ENCODE measurements at places on chromosomes 3 and 15.
A peak's percentile ranks its signal among the peaks of the same experiment; 100 is the strongest.

GRCh38 chr3:23073724-23074305, 129.3 kb upstream of the UBE2E2 start:
- DNase-seq = no peak

DNA sequence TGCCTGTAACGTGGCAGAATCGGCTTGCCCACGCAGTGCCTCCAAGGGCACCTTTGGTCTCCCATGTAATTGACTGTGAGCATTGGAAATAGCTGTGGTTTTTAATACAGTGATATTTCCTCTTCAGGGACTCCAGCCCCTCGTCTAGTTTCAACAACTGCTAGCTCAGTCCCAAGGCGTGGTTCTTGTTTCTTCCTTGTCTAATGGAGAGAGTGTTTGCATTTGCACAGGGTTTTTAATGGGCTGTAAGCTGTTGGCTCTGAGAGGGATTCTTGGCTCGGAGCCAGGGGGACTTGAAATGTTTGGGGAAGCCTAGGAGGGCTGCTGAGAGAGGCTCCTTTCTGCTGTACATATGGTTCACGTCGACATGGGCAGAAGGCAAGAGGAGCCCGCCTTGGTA, 86.2 kb downstream of the THSD4 start:
- DNase-seq = no peak

GRCh38 chr15:84752195-84752594, 3.8 kb downstream of the ZNF592 start:
- DNase-seq = no peak

- DNase-seq = no peak
Measured at GRCh38 chr3:15477951-15478639, 43.4 kb downstream of the COLQ start.

DNA sequence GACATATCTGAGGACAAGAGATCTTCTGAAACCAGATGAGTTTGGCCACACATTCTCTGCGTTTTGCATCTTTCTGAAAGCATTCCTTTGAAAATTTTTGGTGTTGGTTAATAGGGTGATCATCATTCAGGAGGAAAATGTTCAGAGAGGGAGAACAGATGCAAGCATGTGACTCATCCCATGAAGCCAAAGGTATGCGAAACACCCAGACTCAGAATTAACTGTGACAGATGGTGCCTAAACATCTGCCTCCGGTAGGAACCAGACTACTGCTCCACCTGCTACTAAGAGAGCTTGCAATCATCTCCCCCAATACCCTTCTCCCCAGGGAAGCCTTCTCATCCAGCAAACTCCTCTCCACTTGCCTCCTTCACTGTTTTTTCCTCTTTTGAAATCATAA, 46.2 kb downstream of the TRIM69 start:
- no peak for DNase-seq

- DNase-seq = no peak
Measured at GRCh38 chr3:127484601-127485388, 105.7 kb downstream of the TPRA1 start.

GRCh38 chr15:72058585-72058984, 59.4 kb downstream of the MYO9A start:
- no peak for DNase-seq

DNA sequence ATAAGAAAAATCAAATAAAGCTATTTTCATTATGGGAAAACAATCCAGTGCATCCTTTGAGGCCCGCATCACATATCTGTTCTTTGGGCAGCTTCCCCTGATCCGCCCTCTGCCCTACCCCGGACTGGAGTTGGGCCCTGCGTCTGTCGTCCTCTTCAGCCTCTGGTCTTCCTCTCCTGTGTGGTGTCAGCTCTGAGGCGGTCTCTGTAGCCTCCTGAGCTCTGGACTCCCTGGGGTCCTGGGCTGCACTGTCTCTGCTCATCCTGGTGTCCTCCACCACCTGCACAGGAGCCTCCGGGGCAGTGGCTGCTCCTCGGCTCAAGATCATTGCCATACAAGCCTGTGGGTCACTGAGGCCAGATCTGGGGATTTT, 7.4 kb upstream of the SNX22 start:
- DNase-seq = no peak

- DNase-seq = no peak
Measured at GRCh38 chr15:75693501-75694240, 19.0 kb downstream of the CSPG4 start.

DNA sequence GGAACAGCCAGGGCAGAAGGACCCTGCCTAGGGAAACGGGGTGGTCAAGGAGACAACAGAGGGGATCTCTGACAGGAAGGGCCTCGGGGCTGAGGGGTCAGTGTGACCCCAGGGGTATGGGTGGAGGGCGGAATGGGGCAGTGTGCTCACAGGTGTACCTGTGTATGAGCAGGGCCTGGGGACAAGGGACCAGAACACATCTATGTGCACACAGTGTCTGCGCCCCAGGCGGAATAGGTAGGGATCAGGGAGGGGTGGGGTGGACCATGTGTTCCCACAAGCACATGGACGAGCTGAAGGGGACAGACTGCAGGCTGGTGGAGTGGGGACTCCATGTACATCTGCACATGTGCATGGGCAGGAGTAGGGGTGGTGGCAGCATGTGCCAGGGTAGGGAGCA, 5.0 kb upstream of the TLR9 start:
- DNase-seq = no peak

GRCh38 chr15:52678468-52679231, 538 bp downstream of the ATOSA start:
- DNase-seq = peak; percentile 54

DNA sequence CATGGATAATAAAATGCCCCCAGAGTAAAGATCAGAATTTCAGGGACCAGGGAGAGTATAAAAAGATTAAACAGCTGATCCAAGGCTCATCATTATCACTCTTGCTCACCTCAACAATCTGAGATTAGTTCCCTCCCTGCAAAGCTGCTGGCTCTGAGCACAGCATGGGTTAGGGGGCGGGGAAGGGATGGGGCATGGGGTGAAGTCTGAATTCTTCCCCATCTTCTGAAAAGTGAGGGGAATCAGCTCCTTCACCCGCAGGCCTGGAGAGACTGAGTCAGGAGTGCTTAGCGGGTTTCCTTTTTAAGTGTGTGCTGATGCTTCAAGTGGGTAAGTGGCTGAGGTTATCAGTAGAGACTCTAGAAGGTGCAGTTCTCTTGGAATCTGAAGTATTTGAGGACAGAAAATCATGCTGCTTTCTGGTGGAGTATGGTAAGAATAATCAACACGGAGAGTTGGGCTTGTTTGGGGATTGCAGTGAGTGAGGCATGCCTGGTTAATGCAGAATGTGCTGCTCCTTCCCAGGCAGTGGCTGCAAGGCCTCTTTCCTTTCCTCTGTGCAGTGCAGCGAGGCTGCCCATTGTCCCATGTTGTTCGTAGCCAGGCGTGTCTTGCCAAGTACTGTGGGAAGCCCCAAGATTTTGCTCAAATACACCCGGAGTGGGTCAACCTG, 59.2 kb upstream of the TRAK1 start:
- DNase-seq = no peak

GRCh38 chr3:128709038-128709437, 16.9 kb upstream of the RAB7A start:
- no peak for DNase-seq

DNA sequence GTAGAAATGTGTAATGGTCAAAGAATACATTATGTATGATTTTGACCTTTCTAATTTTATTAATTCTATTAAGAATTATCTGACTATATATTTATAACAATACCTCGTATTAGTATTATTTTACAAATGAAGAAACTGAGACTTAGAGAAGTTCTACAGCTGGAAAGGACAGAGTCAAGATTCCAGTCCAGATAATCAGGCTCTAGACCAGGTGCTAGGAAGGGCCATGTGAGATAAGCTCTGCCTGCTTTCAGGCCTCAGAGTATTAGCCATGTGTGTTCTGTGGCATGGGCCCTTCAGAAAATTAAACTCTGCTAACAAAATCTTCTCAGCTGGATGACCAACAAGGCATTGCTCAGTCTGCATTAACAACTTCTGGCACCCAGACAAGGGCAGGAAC, 87.5 kb downstream of the CD200R1L start:
- DNase-seq = no peak

- no peak for DNase-seq
Measured at GRCh38 chr3:95319921-95320494, 1257.1 kb downstream of the NSUN3 start.

GRCh38 chr3:192042116-192042515, 581.2 kb downstream of the PYDC2 start:
- no peak for DNase-seq

DNA sequence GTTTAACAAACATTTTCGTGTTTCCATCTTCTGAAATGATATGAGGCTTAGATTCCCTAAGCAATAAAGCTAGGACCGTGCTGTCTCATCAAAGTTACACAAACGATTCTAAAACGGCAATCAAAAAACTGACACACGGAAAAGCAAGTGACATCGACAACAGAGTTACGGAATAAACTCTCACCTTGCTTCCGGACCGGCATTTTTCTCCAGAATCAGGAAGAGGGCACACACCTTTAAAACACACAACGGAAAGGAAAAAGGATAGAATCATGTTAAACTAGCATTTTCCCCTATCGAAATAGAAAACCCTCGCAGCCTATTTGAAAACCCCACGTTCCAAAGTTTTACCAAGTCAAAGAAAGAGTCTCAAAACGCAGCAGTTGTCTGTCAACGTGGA, 1.4 kb downstream of the DLG1 start:
- DNase-seq = no peak

DNA sequence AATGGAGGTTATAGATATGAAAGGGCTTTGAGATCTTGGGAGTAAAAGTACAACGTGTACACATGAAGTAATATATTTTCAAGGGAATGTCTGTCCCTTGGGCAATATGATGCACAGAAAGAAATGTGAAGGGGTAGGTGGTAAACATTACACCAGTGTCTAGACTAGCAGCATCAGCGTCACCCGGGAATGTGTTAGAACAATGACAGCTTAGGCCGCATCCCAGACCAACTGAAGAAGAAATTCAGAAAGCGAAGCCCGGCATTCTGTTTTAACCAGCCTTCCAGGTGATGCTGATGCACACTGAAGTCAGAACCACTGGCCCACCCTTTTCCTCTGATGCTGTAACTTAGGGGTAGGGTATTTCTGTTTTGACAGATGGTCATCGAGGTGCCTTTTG, 6.3 kb downstream of the INAFM2 start:
- DNase-seq = no peak

DNA sequence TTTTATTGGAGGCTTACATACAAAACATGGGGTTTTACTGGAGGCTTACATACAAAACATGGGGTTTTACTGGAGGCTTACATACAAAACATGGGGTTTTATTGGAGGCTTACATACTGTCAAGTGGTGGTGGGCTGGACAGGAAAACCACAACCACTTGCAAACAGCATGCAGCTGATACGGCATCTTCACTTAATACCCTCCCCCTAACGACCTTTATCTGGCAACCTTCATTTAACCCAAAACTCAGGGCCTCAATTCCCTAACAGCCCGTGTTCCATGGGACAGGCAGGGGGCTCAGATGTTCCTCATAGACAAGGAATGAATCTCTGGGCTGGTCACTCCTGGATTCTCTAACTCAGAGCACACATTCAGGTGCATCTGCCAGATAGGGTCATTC, 137.1 kb downstream of the CD47 start:
- DNase-seq = no peak

GRCh38 chr15:57667171-57667849, 39.2 kb upstream of the POLR2M start:
- DNase-seq = no peak

DNA sequence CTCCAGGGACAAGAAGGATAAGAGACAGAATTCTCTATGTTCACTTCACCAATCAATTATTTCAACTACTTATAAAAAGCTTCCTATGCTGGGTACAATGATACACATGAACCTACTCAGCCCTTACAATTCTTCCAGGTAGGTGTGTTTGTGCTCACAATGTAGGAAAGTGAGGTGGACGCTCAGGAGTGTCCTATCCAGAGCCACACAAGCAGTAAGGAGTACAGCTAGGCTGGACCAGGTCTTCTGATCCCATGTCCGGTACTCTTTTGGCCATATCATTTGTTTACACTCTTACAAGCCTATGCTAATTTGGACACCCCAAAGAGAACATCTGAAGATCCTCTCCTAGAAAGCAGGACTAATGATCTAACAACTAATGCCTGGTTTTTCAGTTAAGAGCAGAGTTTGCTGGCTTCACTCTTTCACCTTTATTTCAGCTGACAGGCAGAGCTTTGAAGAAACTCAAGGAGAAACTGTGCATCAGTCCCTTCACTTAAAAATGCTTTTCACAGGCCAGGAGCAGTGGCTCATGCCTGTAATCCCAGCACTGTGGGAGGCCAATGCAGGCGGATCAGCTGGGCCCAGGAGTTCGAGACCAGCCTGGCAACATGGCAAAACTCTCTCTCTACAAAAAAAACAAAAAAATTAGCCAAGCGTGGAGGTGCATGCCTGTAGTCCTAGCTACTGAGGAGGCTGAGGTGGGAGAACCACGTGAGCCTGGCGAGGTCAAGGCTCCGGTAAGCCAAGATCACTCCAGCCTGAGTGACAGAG, 27.5 kb downstream of the IGF2BP2 start:
- DNase-seq = no peak

DNA sequence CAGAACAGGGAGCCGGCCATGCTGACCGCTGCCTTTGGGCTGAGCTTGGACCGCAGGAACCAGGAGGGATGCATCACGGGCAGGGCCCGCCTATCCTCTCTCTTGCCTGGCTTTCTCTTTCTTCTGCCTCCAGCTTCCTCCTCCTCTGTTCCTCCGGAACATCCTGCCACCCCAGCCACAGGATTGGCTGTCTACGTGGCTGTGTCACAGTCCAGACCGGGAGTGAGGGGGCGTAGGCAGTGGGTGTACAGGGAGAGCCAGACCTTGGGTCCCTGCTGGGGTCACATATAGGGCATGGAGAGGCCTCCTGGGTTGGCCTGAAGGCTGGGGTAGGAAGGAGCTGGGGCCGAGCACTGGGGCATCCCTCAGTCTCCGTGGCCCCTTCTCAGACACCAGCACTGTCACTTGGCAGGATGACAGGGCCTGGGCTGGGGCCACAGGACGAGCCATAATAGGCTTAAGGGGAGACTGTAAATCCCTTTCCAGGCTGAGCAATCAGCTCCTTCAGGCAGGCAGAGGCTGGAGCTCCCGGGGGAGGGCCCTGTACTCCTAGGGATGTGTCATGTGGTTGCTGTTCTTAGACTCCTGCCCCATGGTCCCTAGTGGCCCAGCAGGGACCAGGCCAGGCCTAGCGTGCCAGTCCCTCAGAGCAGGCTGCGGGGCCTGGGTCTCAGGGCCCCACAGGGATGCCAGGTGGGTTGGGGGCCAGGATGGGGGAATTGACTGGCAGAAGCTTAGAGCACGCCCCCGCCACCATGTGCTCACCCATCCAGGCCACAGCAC, 25.4 kb downstream of the LINGO1 start:
- no peak for DNase-seq

- DNase-seq = no peak
Measured at GRCh38 chr3:56818156-56818985, 16.6 kb upstream of the ARHGEF3 start.

All from CD4-positive, alpha-beta T cell treated with Interleukin-2 at 100 ng/mL for 4 hours (primary cell).